ENCODE measurements at places on chromosomes 2 and 18. TPM values are rescaled to one million over a fixed set of nuclear protein-coding genes. Genes with fewer than 3 reads are reported as not detected.

DNA sequence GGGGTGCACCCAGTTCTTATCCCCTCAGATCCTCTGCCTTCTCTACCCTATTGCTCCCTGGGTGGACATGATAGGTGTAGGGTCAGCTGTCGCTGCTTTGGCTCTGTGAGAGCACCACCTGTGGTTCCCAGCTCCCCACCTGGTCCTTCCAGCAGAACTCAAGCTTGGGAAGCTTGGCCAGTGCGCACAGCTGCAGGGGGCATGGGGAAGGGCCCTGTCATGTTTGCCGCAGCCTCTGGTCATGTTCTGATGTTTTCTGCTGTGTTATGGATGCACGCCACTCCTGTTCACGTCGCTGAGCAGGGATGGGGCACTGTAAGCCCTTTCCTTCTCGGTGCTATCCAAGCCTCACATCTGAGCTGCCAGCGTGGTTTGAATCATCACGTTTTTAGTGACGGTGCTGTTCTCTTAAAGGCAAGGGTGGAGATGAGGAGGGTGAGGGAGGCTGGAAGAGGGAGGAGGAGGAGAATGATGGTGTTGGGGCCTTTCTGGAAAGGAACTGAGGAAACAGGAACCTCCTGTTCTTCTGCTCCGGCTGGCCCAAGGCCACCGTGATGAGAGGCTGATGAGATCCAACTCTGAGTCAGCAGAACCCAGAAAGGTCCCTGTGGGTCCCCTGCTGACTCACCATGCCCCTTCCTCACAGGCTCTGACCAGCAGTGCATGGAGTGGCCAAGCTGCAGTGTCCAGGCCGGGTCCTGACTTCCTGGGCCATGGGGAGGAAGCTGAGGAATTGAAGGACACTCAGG is 78.0 kb downstream of the LIPG start:
- DNase-seq, result no peak
- no peaks in the 10 kb centered on the region for H3K4me1 ChIP-seq
- H3K36me3 ChIP-seq, result no peaks in the 10 kb centered on the region
- H3K27ac ChIP-seq, result no peak overlapping the region
- H3K27me3 ChIP-seq, result no peaks in the 10 kb centered on the region

DNA sequence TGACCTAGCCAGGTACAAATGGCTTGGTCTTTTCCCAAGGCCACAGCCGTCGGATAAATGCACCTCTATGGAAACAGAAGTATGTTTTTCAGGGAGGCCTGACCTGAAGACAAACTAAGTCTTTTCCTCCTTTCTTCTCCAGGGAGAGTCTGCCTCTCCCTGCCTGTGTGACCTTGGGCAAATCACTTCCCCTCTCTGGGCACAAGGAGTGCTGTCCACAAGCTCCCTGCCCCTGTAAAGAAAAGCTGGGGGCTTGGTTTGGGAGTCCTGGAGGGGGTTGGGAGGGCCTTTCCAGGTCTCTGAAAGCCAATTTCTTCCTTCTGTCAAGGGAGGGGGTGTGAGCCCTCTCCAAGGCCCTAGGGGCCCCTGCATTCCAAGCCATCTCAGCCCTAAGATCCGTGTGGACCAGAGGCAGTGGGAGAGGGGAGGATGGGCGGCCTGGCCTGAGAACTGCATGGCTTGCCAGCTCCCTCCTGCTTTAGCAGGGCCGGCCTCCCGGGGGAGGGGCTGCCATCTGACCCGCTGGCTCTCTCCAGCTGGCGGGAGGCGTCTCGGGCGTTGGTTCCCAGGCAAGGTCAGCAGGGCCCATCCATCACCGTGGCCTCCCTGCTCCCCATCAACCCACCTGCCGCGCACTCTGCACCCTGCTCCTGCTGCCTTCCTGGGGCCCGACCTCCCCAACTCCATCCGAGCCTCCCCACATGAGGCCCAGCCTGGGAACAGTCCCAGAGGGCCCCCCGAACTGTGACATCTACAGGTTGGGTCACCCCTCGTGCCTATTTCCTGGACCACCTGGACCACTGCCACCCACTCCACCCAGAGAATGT is 61.4 kb downstream of the SMAD7 start:
- H3K27me3 ChIP-seq, result no peaks in the 10 kb centered on the region
- no peaks in the 10 kb centered on the region for H3K36me3 ChIP-seq
- peak; percentile 78 for DNase-seq
- H3K27ac ChIP-seq, result no peak overlapping the region
- peaks cover 17% of the 10 kb centered on the region for H3K4me1 ChIP-seq

- no peaks in the 10 kb centered on the region for H3K27me3 ChIP-seq
- H3K27ac ChIP-seq, result no peak overlapping the region
- peaks cover 13% of the 10 kb centered on the region for H3K4me1 ChIP-seq
- DNase-seq, result no peak
- H3K4me3 ChIP-seq, result no peak overlapping the region
- no peaks in the 10 kb centered on the region for H3K36me3 ChIP-seq
Observed at GRCh38 chr2:129763190-129763846, 216.1 kb upstream of the RAB6C start.

GRCh38 chr2:137718786-137719185 is 245.5 kb upstream of the HNMT start:
- no peaks in the 10 kb centered on the region for H3K27me3 ChIP-seq
- no peak for DNase-seq
- no peaks in the 10 kb centered on the region for H3K36me3 ChIP-seq
- H3K27ac ChIP-seq, result no peak overlapping the region
- no peaks in the 10 kb centered on the region for H3K4me1 ChIP-seq

DNA sequence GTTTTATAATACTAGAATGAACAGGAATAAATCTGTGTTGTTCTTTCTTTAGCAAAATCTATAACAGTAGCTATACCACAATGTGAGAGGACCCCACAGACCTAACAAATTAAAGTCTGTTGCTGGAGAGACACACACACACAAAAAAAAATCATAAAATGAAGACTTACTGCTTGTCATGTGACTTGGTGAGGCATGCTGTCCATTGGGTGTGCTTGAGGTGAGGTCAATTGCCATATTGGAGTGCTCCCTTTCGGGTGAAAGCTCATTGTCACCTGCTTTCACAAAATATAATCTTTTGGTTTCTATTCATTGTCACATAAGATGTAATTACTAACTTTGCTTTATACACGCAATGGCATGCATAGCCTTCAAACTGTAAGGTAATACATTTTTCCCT is 3.9 kb downstream of the IKZF2 start:
- no peak for DNase-seq
- H3K27me3 ChIP-seq, result no peaks in the 10 kb centered on the region
- H3K4me3 ChIP-seq, result no peak overlapping the region
- no peak overlapping the region for H3K27ac ChIP-seq

- H3K27ac ChIP-seq, result no peak overlapping the region
- no peak for DNase-seq
- H3K36me3 ChIP-seq, result no peaks in the 10 kb centered on the region
- H3K27me3 ChIP-seq, result peaks cover 3% of the 10 kb centered on the region
- no peak overlapping the region for H3K4me3 ChIP-seq
Observed at GRCh38 chr18:46764586-46764985, 7.7 kb upstream of the ST8SIA5 start.

Gene TNS1
- 1.5 TPM for polyA plus RNA-seq

Gene AQP12A
- polyA plus RNA-seq, result not detected

Gene FBXO41
- polyA plus RNA-seq, result 11.2 TPM

Measured in H1 (cell line).